Inflammatory macrophage treated with lipopolysaccharide for 4 hours (primary cell): ENCODE measurements at places on chromosomes 7 and 10.

- no peak for DNase-seq
Observed at GRCh38 chr7:110486549-110486948, 604.4 kb upstream of the LRRN3 start.

- DNase-seq = no peak
Observed at GRCh38 chr10:111186358-111186757, 109.5 kb downstream of the ADRA2A start.

DNA sequence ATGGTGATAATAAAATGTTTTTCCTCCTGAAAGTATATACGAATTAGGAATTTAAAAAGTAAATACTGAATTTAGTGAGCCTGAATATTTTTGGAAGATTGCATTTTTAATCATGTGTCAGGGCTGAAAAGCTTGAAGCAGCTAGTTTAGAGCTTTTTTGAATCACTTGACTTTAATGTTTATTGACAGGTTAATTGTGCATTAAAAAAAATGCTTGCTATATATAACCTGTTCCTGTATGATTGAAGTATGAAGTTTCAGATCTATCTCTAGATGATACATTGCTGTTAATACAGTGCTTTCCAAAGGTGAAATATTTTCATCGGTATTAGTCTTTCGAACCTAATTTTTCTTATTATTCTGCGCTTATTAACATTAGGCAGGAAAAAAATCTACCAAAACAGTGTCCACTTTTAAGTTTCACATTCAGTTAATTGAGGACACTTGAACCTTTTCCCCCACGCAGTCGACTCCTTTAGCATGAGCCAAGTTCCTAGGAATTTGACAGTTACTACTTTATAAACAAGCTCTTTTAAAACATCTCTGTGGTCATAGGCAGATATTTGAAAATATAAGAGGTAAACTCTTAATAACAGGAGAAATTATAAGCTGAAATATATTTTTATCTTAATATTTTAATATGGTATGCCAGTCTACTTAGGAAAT, 187.1 kb downstream of the MLLT10 start:
- no peak for DNase-seq

- DNase-seq = peak; percentile 21
Observed at GRCh38 chr10:114304571-114305421, 65.7 kb downstream of the VWA2 start.

DNA sequence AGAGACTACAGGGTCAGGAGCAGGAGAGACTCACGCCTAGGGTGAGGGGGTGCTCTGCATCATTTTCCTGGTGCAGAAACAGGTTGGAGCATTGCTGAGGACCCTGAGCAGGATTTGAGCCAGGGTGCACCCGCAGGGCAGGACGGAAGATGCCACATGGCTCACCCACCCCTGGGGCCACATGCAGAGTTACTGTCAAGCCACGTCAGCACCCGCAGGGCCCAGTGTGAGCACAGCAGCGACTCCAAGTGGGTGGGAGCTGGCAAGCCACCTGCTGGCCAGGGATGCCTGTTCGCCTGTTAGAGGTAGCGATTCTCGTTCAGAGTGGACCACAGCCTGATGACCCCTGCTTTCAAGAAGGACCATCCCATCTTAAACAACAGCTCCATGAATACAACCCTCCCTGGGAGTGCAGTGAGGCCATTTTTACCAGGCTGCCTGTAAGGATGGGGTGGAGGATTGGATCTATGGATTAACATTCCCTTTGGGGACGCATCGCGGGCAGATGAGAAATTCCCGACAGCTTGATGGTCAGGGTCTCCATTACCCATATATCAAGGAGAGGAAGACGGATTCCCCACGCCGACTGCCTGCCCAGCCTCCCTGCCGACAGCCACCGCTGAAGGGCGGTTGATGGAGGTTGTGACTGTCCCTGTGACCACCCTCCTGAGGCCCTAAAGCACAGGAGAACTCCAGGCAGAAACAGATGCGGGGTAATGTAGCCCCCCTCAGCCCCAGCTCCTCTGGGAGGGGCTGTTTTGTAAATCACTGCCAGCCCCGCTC, 101.1 kb upstream of the RET start:
- no peak for DNase-seq

GRCh38 chr7:27251136-27251651, 8.6 kb downstream of the EVX1 start:
- DNase-seq = no peak

- peak; percentile 66 for DNase-seq
Observed at GRCh38 chr10:6580279-6581029, 378 bp upstream of the PRKCQ start.

- no peak for DNase-seq
Observed at GRCh38 chr10:108409306-108409705, 1244.8 kb upstream of the SORCS1 start.

DNA sequence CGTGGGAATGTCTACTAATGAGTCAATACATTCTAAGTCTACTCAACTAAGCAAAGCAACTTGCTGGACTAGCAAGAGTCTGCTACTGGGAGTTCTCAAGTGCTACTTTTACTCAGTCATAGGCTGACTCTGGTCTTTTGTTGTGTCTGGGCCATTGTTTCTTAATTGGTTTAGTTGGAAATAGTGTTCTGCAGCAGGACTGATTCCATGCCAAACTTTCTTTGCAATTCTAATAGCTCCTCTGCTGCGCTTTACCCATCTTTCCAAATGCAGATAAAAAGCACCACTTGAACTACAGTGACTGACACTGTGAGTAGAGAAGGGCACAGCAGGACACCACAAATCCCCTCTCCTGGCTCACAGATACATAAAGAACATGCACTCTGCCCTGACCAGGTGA, 125.7 kb downstream of the CD36 start:
- DNase-seq = no peak

GRCh38 chr7:32222251-32222900, 152.2 kb upstream of the PDE1C start:
- DNase-seq = no peak

GRCh38 chr10:94037286-94037685, 43.6 kb downstream of the PLCE1 start:
- no peak for DNase-seq

- no peak for DNase-seq
Observed at GRCh38 chr10:126372396-126372795, 15.9 kb downstream of the ADAM12 start.
